Epithelial cell of alveolus of lung (primary cell): ENCODE measurements at places on chromosomes 12 and 14. TPM values are rescaled to one million over a fixed set of nuclear protein-coding genes. Genes with fewer than 3 reads are reported as not detected.

The ZFYVE26 gene
- 8.1 and 9.5 TPM in 2 replicates for total RNA-seq

The P2RX2 gene
- total RNA-seq: not detected in 2 replicates

The ALDH1L2 gene
- 35.3 and 39.6 TPM in 2 replicates for total RNA-seq

The CLEC7A gene
- under 0.01 TPM in 1 of 2 replicates, not detected in the other for total RNA-seq

The CACNA2D4 gene
- 0.39 and 1.8 TPM in 2 replicates for total RNA-seq

The PAWR gene
- 5.3 and 16.7 TPM in 2 replicates for total RNA-seq

The SYNDIG1L gene
- total RNA-seq: 0.13 and 2.5 TPM in 2 replicates

The CATSPERB gene
- not detected in 2 replicates for total RNA-seq

The PLEKHD1 gene
- total RNA-seq: 0.08 TPM in 1 of 2 replicates, not detected in the other

The MANSC4 gene
- not detected in 2 replicates for total RNA-seq

The STAC3 gene
- total RNA-seq: 0.26 and 4.5 TPM in 2 replicates

The TMEM30B gene
- total RNA-seq: 0.16 and 0.65 TPM in 2 replicates

The MUCL1 gene
- total RNA-seq: not detected in 2 replicates
